ENCODE measurements at places on chromosomes 13 and 19. TPM values are rescaled to one million over a fixed set of nuclear protein-coding genes. Genes with fewer than 3 reads are reported as not detected.

Gene ZNF579
- total RNA-seq, result 8.0 TPM

Gene CLEC11A
- 1.3 TPM for total RNA-seq

Gene SH2D3A
- 31.5 TPM for total RNA-seq

DNA sequence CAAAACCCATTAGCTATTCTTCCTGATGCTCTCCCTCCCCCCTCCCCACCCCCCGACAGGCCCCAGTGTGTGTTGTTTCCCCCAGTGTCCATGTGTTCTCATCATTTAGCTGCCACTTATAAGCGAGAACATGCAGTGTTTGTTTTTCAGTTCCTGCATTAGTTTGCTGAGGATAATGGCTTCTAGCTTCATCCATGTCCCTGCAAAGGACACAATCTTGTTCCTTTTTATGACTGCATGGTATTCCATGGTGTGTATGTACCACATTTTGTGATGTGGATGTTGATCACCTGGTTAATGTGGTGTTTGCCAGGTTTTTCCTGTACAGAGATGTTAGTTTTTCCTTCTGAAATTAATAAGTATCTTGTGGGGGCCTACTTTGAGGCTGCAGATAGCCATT, 31.5 kb downstream of the TDRD12 start:
- H3K36me3 ChIP-seq, result no peaks in the 10 kb centered on the region
- peaks cover 3% of the 10 kb centered on the region for H3K4me1 ChIP-seq
- no peak overlapping the region for H3K4me3 ChIP-seq
- peaks cover 26% of the 10 kb centered on the region for H3K27me3 ChIP-seq
- no peak overlapping the region for H3K27ac ChIP-seq

- no peaks in the 10 kb centered on the region for H3K27me3 ChIP-seq
- H3K36me3 ChIP-seq, result no peaks in the 10 kb centered on the region
- no peak for DNase-seq
- no peaks in the 10 kb centered on the region for H3K4me1 ChIP-seq
- no peak overlapping the region for H3K4me3 ChIP-seq
Measured at GRCh38 chr19:43485951-43486350, 18.6 kb downstream of the PHLDB3 start.

DNA sequence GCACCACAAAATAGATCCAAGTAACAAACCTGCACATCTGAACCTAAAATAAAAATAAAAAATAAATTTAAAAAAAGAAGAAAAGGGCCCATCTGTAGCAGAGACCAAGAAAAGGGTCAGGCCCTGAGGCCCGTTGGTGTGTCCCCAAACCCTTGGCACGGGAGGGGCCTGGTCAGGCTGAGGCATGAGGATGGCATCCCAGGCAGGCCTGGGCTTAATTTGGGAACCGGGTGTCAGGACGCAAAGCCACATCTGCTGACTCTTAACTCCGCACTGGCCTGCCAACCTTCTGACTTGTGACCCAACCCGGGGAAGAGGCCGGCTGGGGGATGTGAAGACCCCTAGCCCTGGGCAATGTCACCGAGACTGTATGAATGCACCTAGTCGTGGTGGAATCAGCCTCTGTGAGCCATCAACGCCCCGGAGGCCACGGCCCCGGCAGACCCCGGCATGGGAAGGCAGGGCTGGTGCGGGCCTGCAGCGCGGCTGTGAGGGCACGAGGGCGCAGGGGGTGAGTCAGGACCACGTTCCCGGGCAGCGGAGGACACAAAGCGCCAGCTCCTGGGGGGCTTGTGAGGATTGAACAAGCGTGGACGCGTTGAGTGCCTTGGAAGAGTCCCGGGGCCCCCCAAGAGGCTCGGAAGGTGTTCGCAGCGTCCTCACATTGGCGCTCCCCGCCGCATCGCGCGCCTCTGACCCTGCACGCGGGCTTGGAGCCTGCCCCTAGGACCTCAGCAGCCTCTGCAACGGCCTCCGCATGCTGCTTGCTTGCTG, 38.2 kb downstream of the ATP12A start:
- peaks cover 4% of the 10 kb centered on the region for H3K4me1 ChIP-seq
- no peaks in the 10 kb centered on the region for H3K36me3 ChIP-seq
- H3K4me3 ChIP-seq, result no peak overlapping the region
- DNase-seq, result no peak

GRCh38 chr13:71643448-71643860, 223.6 kb downstream of the DACH1 start:
- H3K4me3 ChIP-seq, result no peak overlapping the region
- no peak overlapping the region for H3K27ac ChIP-seq
- DNase-seq, result no peak
- no peaks in the 10 kb centered on the region for H3K4me1 ChIP-seq

- no peaks in the 10 kb centered on the region for H3K27me3 ChIP-seq
- no peak for DNase-seq
- peaks cover 2% of the 10 kb centered on the region for H3K36me3 ChIP-seq
- peak overlapping the region; percentile 92 for H3K27ac ChIP-seq
Measured at GRCh38 chr19:4455719-4456475, 1.7 kb downstream of the UBXN6 start.
